ENCODE measurements at places on chromosomes 13 and 19.

DNA sequence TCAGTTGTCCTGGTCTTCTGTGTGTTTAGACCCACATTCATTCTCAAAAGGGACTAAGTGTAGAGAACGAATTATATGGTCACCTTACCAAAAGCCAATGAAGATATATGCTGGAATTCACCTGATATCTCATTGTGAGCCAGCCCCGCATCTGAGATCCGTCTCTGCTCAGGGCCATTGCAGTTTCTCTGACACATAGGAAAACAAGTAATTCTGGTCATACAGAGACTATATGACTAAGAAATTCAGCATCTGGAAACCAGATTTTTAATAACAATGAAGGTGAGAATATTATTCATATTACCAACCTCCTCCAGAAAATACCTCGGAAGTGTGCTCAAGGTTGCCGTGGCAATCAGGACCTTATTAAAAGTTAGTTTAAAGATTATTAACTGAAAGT, 278.6 kb upstream of the EDNRB start:
- DNase-seq: no peak

- DNase-seq: no peak
Observed at GRCh38 chr13:100508455-100508854, 80.1 kb downstream of the GGACT start.

GRCh38 chr19:58558066-58558622, at the start of gene UBE2M:
TSS of gene UBE2M (minus strand) at chr19:58558611. CDS start at chr19:58558381, 230 bp downstream.
- DNase-seq: peak; percentile 81

GRCh38 chr13:85544756-85545155, 254.5 kb downstream of the SLITRK6 start:
- DNase-seq: no peak

DNA sequence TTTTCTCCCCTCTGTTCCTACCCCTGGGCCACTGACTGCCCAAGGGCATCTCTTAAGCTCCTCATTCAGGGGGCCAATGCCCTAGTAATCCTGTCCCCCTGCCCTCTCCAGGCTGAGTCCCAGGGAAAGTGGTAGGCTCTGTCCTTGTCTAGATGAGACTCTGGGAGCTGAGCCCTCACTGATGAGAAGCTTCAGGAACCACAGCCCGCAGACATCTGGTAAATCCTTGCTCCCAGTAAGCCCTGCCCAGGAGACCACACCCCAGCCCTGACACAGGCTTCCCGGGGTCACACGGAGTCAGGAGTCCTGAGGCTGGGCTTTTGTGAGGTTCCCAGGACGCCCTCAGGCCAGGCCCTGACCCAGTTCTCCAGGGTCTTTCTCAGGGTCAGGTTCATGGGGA, 1.9 kb downstream of the CEACAM4 start:
- no peak for DNase-seq

GRCh38 chr13:113589251-113589960, 4.9 kb downstream of the TFDP1 start:
- DNase-seq: no peak

GRCh38 chr13:35617420-35617819, 140.9 kb upstream of the MAB21L1 start:
- DNase-seq: no peak

- no peak for DNase-seq
Observed at GRCh38 chr13:74406420-74406819, 272.2 kb upstream of the KLF12 start.

GRCh38 chr19:52993342-52994178, 20.2 kb upstream of the ERVV-1 start:
- DNase-seq: peak; percentile 79

DNA sequence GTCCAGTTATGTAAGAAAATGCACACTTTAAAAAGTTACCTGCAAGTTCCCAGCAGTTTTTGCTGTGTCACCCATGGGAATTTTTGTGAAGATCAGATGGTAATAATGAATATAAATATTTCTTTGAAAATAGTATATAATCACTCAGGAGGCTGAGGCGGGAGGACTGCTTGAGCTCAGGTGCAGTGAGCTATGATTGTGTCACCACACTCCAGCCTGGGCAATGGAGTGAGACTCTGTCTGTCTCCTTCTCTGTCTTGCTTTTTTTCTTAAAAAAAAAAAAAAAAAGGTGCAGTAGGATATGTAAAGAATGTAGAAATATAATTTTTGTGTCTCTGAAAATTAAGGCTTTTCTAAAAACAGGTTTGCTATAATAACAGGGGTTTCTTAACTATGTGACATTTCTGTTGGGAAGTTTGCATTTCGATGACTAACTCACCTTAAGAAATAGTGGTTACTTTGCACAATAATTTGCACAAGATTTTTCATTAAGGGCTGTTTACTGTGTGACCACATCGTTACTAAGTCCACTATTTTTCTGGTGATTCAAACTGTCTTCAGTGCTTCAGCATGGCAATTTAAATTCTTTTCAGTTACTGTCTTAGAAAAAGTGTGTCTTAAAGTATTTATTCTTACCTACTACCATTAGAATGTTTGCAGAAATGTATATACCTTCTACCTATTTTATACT, 37.3 kb downstream of the DNAJC3 start:
- DNase-seq: no peak

GRCh38 chr19:35170359-35171061, 16.0 kb downstream of the FXYD5 start:
- no peak for DNase-seq

DNA sequence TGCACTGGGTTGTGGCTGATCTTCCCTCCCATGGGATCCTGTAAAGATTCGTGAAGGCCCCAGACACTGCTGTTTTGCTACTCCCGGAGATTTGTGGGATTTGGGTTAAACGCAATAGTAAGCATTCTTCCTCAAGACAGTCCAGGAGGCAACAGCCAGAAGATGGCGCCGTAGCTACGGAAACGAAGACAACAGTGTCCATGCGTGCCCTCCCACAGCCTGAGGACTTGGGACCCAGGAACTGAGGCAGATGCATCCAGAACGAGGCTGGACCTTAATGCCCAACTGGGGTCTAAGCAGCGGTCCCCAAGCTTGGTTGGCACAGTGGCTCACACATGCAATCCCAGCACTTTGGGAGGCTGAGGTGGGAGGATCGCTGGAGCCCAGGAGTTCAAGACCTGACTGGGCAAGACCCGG, 57.6 kb upstream of the ZNF507 start:
- DNase-seq: no peak

DNA sequence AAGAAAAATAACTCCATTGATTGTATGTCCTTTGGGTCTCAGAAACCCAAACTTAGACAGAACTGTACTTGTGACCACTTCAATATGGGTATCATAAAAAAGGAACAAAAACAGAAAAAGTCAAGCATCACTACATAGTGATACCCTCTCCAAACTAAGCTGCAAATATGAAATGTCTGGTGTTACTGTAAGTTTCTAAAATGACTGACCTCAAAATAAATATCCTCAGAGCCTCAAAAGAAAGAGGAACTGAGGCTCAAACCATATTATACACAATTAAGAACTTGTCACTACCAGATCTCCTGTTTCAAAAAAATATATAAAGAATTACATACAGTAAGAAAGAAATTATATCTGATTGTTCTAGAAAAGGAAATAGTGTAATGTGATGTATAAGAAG, 787.9 kb upstream of the KLHL1 start:
- DNase-seq: no peak

DNA sequence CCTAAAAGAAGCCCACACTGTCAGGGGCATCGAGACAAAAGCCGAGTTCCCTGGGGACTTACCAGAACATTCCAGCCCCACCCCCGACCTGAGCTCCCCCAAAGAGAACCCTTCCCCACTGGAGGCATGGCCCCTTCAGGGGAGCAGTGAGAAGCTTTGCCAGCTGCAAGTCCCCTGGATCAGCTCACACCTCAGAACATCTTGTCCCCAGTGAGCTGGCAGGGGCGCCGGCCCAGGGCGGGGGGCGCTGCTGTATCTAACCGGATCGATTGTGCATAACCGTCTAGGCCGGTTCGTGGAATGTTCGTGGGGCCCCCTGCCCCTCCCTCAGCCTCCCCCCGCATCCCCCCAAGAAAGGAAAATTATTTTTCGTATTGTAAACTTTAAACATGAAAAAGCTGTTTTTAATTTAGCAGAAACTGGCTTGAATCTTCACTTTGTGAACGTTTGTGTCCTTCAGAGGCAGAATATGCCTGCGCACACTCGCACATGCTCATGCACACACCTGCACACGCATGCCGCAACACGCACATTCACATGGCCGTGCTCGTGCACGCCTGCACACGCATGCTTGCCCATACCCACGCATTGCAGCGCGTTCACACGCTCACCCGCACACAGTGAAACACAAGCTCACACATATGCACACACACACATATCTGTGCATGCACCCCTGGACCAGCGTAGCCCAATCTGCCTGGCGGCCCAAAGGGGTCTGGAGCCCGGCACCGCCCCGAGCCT, 12.0 kb upstream of the CRTC1 start:
- DNase-seq: no peak

DNA sequence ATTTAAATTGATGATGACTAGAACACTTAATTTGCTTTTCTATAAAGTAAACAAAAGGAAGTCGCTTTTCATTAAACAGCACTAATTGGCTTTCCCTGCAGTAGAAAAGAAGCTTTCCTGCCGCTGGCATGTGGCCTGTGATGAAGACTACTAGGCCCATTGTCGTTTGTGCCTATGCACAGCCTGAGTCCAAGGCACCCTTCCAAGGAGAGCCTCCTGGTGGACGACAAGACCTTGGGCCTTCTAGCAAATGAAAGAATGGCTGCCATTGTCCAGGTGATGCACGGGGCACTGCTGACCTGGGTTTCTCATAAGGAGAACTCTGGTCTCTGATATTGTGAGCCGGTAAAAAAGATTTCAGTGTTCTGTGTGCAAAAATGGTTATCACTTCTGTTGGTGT, 233.0 kb downstream of the COL4A1 start:
- no peak for DNase-seq

DNA sequence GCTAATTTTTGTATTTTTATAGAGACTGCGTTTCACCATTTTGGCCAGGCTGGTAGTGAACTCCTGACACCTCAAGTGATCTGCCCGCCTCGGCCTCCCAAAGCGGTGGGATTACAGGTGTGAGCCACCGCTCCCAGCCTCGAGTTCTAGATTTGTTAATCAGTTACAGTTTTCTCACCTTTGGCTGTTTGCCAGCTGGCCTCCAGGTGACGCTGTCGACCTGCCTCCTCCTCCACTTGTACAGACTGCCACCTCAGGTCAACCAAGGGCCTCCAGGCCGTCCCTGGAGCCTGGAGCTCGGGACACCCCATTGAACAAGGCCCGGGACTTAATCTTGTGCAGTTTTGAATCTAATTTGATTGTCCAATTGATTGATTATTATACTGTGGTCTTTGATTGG, 45.5 kb downstream of the IER2 start:
- peak; percentile 47 for DNase-seq

DNA sequence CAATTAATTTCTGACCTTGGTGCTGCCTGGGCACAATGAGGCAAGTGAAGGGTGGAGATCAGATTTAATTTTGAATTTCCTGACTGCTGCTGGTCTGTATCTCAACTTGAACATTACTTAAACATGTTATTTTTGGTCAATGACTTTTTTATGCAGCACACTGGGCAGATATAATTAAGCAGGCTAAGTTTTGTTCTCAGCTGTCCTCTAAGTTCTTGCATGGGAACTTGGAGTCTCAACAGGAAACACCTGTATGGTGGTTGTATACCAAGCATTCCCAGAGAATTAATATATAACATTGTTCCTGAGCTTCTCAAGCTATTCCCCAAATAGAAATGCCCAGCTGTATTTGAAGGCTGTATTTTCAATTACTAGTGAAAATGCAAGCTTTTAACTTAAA, 113.5 kb upstream of the EDNRB start:
- DNase-seq: no peak

DNA sequence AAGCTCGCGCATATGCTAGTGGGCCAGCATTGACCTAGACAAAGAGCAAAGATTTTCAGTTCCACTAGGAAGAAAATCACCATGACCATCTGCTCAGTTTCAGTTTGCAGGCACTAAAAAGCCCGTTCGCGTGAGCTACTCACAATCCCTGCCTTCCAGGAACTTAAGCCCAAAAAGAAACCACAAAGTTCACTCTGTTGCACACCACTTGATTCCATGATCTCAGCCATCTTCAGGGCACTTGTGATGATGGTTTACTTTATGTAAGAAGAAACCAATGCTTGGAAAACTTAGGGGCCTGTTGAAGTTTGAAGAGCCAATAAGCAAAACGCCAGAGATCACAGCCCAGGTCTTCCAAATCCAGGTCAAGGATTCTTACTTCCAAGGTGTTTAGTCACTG, 45.0 kb upstream of the SLC15A1 start:
- no peak for DNase-seq

GRCh38 chr19:29367791-29368222, 154.9 kb upstream of the UQCRFS1 start:
- DNase-seq: no peak

GRCh38 chr13:84297251-84297650, 415.0 kb upstream of the SLITRK1 start:
- DNase-seq: no peak

GRCh38 chr13:43953370-43953769, 73.7 kb downstream of the LACC1 start:
- DNase-seq: no peak

GRCh38 chr13:86006317-86006716, 207.1 kb upstream of the SLITRK6 start:
- DNase-seq: no peak

DNA sequence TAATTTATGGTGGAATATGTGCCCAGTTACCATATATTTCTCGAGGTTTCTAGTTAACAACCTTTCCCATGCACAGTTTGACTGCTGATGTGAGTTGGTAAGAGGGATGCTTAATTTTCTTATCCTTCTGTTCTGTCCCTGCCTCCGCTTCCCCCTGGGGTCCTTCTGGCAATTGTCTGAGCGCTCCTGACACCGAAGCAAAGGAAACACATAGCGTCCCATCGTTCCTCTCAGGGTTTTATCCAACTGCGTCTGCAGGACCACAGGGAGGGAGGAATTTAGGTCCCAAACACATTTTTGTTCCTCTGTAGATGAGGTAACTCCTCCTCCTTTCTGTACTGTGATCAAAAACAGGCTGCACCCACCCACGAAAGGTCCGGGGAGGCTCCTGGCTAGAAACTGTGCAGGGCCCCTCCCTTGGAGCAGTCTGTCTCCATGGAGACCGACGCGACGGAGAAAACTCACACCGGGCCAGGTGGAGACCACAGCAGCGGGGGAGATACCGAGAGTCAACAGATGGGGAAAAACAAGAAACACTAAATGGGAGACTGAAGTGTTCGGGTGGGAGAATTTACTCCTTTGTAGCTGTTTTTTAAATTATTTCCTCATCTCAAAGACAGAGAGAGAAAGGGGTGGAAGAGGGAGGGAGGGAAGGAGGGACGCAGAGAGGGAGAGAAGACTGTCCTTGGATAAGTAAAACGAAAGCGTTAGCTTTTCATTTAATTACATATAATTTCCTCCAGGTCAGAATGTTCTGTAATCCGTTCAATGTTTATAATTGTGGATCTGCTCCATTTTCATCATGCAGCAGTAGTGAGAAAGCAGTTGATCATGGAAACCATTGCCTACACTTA, 191.8 kb upstream of the NBEA start:
- no peak for DNase-seq
